ENCODE measurements at places on chromosomes 2 and 18.

GRCh38 chr18:73756256-73757091 is 391.2 kb downstream of the FBXO15 start:
- H3K27me3 ChIP-seq: no peaks in the 10 kb centered on the region
- no peak overlapping the region for H3K4me3 ChIP-seq
- DNase-seq: no peak
- no peak overlapping the region for H3K27ac ChIP-seq
- no peaks in the 10 kb centered on the region for H3K36me3 ChIP-seq

GRCh38 chr2:142139384-142139783 is 8.6 kb upstream of the LRP1B start:
- no peak overlapping the region for H3K27ac ChIP-seq
- DNase-seq: no peak
- H3K4me3 ChIP-seq: no peak overlapping the region
- H3K4me1 ChIP-seq: no peaks in the 10 kb centered on the region

- H3K4me3 ChIP-seq: no peak overlapping the region
- H3K27ac ChIP-seq: no peak overlapping the region
- H3K27me3 ChIP-seq: no peaks in the 10 kb centered on the region
These were observed 10.1 kb downstream of the EXOC6B start for GRCh38 chr2:72815655-72816278.

DNA sequence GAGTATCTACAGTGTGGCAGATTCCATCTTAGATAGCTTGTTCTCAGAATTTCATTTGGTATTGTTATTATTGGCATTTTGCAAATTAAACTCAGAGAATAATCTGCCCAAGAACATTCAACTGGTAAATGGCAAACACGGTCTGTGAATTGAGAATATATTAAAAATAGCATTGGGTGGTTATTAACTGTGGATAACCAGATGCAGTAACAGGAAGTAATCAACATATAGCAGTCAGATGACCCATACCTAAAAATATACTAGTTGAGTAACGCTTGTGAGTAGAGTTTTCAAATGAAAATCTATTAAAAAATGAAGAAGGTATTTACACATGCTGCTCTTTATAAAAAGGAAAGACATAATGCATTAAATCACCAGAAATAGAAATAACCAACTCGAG is 129.5 kb downstream of the ZNF804A start:
- no peak overlapping the region for H3K27ac ChIP-seq
- H3K36me3 ChIP-seq: no peaks in the 10 kb centered on the region
- H3K4me1 ChIP-seq: no peaks in the 10 kb centered on the region

GRCh38 chr2:97724501-97724900 is 11.1 kb downstream of the ZAP70 start:
- H3K4me1 ChIP-seq: no peaks in the 10 kb centered on the region
- H3K4me3 ChIP-seq: no peak overlapping the region
- no peaks in the 10 kb centered on the region for H3K27me3 ChIP-seq
- no peak overlapping the region for H3K27ac ChIP-seq
- no peaks in the 10 kb centered on the region for H3K36me3 ChIP-seq

DNA sequence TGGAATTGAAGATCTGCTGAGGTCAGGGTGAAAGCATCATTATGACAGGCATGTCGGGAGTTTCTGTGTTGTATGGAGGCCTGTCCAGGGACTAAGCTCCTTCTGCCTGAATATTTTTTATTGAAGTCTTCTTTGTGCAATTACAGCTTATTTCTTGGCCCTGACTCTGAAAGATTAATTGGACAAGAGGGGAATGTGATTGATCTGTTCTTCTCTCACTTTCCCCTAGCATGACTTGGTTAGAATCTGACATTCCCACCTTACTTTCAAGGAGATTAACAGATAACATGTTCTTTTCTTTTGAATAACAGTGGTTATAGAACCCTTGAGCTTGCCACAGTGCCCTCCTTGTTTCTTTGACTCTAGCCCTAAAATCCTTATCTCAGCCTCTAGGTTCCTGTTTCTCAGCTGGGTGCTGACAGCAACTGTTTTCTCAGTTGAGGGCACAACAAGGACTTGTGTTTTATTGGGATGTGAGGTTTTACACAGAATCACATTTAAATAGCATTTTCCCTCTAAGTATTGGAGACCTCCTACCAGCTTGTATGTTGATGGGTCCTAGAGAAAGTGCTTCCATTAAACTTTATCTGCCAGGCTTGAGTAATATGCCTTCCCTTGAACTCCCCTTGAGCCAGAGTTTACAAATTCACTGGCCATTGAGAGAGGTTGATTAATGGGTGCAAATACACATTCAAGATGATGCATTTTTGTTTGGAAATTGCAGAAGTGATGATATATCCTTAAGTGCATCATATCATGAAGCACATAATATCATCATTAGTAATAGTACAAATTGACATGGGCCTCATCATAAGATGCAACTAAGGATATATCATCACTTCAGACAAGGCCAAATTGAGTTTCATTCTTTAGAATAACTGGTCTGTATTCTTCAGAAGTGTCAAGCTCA is 12.5 kb downstream of the TTLL4 start:
- no peaks in the 10 kb centered on the region for H3K4me1 ChIP-seq
- H3K36me3 ChIP-seq: no peaks in the 10 kb centered on the region
- DNase-seq: no peak
- H3K27ac ChIP-seq: no peak overlapping the region
- H3K27me3 ChIP-seq: no peaks in the 10 kb centered on the region

- H3K4me3 ChIP-seq: no peak overlapping the region
- no peaks in the 10 kb centered on the region for H3K36me3 ChIP-seq
- no peak overlapping the region for H3K27ac ChIP-seq
- DNase-seq: no peak
- no peaks in the 10 kb centered on the region for H3K27me3 ChIP-seq
These were observed 15.9 kb upstream of the SEC11C start for GRCh38 chr18:59123588-59124369.

DNA sequence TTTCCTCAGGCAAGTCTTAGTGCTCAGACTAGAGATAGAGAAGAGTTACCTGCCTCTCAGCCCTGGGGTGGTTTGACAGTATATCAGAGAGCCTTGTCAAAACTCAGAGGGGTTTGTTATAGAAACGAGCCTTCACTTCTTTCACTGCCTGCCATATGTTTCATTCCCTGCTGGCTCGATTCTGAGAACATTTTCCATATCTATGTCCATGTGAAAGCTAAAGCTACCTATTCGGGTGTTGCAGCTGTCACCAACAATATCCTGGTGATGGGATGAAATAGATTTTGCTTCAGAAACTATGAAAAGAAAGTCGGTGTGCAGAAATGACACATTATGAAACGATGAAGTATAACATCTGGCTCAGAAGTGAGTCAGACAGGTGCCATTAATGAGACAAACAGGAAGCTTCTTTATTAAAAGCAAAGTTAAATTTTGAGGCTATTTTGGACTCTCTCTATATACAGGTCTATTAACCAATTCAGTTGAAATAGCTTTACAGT is 56.1 kb upstream of the TANK start:
- no peaks in the 10 kb centered on the region for H3K27me3 ChIP-seq
- DNase-seq: no peak
- no peaks in the 10 kb centered on the region for H3K36me3 ChIP-seq
- H3K4me3 ChIP-seq: no peak overlapping the region
- no peaks in the 10 kb centered on the region for H3K4me1 ChIP-seq

GRCh38 chr2:68387408-68388350 is 22.6 kb downstream of the PLEK start:
- no peak overlapping the region for H3K27ac ChIP-seq
- DNase-seq: no peak
- no peaks in the 10 kb centered on the region for H3K36me3 ChIP-seq
- H3K27me3 ChIP-seq: no peaks in the 10 kb centered on the region
- H3K4me3 ChIP-seq: no peak overlapping the region

GRCh38 chr2:239203443-239204135 is 197.2 kb downstream of the HDAC4 start:
- H3K4me3 ChIP-seq: no peak overlapping the region
- peaks cover 3% of the 10 kb centered on the region for H3K36me3 ChIP-seq
- DNase-seq: no peak
- H3K27ac ChIP-seq: no peak overlapping the region
- H3K27me3 ChIP-seq: no peaks in the 10 kb centered on the region
- H3K4me1 ChIP-seq: peaks cover 2% of the 10 kb centered on the region

- no peaks in the 10 kb centered on the region for H3K36me3 ChIP-seq
- H3K4me1 ChIP-seq: no peaks in the 10 kb centered on the region
- no peaks in the 10 kb centered on the region for H3K27me3 ChIP-seq
These were observed 30.0 kb downstream of the FRZB start for GRCh38 chr2:182836451-182836850.

DNA sequence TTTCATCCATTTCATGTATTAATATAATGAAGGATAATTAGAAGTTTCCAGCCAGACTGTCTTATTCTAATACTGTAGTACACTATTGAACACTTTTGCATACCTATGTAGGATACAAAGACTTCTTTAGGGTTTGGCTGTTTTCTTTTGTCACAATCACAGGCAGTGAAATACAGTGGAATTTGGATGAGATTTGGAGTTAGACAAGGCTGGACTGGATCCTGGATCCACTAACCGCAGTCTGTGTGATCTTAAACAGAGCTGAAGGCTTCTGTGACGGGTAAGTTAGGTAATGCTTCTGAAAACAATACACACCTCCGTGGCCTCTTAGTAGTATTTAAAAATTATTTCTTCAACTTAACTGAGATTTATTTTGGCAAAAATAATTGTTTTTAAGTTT is 1128.6 kb upstream of the CDH2 start:
- no peak for DNase-seq
- H3K4me1 ChIP-seq: no peaks in the 10 kb centered on the region
- H3K4me3 ChIP-seq: no peak overlapping the region
- no peaks in the 10 kb centered on the region for H3K27me3 ChIP-seq
